ENCODE measurements at places on chromosomes 3 and 15.

- DNase-seq = no peak
These were observed 487 bp downstream of the DUOX2 start for GRCh38 chr15:45113380-45113990.

- DNase-seq = no peak
These were observed 199.8 kb upstream of the TLE3 start for GRCh38 chr15:70297465-70298058.

DNA sequence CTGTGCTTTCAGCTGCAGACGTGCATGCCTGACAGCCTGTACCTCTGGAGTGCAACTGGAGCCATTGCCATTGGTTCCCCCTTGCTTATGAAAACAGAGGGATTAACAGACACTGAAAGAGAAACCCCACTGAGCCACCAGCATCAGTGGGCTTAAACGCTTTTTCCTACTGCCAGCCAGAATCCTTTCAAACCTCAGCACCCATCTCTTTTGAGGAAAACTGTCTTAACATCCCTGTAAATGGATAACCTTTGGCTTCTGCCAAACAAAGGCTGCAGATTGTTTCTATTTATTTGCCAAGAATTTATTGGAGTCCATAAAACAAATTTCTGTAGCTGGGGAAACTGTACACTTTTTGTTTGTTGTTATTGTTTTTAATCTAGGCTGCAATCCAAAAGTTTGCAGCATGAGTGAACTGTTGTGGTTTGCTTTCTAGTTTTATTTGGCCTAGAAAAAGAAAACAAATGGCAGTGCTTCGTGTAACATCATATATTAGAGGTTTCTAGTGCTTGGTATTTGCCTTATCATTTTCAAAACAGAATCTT lies 369.2 kb upstream of the IL12A start:
- no peak for DNase-seq

DNA sequence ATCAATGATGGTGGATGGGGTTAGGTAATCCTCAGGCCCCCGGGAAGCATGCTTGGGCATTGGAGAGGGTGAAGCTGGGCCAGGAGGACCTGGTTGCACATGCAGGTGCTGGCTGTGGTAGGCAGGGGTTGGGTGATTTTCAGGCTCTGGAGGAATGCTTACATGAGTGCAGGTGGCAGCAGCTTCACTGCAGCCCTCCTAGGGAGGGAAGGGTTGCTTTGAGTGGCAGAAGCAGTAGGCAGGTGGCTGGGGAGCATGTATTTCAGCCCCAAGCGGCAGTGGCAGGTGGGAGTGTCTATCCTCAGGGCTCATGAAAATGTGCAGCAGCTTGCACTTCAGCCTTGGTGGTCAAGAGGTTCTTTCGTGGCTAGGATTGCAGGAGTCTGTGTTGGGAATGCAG lies 230.0 kb upstream of the CTNNB1 start:
- no peak for DNase-seq

GRCh38 chr15:73633991-73634495 lies 854 bp upstream of the NPTN start:
- DNase-seq = no peak

DNA sequence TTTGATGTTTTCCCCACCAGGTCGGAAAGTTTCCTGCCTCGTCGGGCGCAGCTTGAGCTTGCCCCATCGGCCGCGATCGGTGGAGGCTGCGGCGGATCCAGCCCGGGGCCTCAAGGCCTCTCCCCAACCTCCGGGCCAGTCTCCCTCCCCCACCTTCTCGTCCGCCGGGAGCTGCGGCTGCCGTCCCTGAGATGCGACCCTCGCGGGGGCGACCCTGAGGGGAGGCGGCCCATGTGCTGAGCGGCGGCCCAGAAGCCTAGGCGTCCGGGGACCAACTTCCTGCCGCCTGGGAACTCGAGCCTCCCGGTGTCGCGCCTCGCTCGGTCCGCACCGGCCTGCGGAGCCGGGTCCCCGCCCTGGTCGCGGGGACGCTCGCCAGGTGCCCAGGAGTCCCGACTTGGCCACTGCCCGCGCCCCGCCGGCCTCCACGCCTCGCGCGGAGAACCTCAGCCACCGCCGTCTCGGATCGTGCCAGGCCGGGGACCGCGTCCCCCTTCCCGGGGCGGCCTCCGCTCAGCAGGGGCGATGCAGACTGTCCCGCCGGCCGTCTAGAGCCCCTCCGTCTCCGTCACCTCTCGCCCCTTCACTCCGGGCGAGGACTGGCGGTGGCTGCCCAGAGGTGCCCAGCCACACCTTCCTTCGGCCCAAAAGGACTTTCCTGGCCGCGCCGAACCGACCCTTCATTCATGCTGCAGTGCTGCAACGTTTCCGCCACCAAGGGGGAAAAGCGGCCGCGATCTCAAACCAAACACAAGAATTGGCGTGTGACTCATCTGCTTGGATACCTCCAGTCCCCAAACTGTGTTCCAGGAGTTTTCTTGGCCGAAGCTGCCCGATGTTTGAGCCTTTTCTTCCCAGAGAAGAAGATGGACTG lies 656 bp downstream of the SLMAP start:
- DNase-seq = no peak

GRCh38 chr15:76432604-76433003 lies 96.0 kb downstream of the ISL2 start:
- DNase-seq = no peak

DNA sequence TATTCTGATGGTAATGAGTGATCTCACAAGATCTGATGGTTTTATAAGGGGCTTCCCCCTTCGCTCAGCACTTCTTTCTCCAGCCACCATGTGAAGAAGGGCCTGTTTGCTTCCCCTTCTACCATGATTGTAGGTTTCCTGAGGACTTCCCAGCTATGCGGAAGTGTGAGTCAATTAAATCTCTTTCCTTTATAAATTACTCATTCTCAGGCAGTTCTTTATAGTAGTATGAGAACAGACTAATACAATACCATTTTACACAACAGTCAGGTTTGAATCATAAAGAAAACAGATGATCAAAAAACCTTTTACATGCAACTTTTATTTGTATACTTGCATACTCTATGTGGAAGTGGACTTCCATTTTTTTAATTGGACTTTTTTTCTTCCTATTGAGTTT lies 46.7 kb upstream of the CBLB start:
- DNase-seq = no peak

DNA sequence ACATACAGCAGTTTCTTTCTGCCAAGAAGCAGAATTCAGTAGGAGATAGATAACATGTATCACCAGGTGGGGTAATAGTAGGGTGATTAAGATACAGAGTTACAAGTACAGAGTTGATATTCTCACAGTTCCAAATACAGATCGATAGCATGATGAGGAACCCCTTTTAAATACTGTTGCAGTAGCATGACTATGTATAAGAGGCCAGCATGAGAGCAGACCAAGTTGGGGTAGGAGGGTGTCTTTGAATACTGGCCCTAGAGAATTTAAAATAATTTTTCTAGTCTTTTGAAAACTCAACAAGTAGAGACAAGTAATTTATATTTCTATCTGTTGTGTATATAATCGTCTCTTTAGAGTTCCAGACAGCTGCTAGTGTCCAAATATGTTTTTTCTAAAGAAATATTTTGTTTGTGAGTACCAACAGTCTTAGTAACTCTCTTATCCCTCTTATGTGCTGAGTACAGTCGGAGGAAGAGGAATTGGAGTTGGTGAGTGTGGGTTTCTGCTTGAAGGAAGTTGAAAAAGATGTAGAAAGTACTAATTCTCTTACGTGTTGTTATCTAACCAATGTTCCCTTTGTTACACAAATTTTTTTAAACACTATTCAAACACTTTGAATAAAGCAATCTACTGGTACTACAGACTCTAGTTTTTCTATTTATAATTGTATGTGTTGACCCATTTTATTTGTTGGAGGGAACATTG lies 30.2 kb downstream of the LYSMD4 start:
- DNase-seq = no peak

- DNase-seq = no peak
These were observed at the start of gene B3GALNT1 for GRCh38 chr3:161104561-161105551. TSS of gene B3GALNT1 (minus strand) at chr3:161105349. CDS start at chr3:161086754, 18,595 bp downstream.

DNA sequence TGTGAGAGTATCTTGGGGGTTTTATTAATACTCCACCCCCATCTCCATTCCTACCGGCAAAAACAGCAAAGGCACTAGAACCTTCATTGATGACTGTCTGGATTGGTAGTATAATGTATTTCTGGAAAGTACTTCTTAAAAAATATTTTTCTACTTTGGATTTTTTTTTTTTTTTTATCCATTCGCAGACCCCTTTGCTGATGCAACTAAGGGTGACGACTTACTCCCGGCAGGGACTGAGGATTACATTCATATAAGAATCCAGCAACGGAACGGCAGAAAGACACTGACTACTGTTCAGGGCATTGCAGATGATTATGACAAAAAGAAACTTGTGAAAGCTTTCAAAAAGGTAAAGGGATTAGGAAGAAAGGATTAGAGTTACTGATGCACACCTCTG lies 1.2 kb downstream of the EIF1B start:
- no peak for DNase-seq

- no peak for DNase-seq
These were observed 38.6 kb upstream of the RAB6B start for GRCh38 chr3:133934073-133934970.

Measured in activated naive CD4-positive, alpha-beta T cell (primary cell).